Stimulated activated CD4-positive, alpha-beta T cell treated with anti-CD3 and anti-CD28 coated beads, Interleukin-1b, Interleukin-23, amount 100 ng/mL, for 1 hour (primary cell): ENCODE measurements at places on chromosomes 5 and 9.

DNA sequence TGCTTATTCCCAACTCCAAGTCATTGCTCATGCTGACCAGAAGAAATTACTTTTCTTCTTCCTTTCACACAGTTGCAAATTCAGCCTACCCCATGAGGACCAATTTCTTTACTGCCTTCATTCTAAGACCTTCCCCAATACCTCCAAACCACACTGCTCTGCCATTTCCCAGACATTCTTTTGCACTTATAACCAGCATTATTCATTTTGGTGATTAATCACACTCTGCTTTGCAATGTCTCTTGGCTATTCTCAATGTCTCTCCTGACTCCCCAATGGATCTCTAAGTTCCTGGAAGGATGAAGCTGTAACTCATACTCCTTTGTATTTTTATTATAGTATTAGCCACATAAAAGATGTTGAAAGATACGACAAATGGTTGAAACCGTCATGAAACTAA is 105.7 kb upstream of the RANBP3L start:
- DNase-seq, result no peak

GRCh38 chr9:14303100-14303499 is 10.8 kb downstream of the NFIB start:
- DNase-seq, result no peak

GRCh38 chr9:928363-929042 is 48.0 kb upstream of the DMRT3 start:
- DNase-seq, result no peak

- no peak for DNase-seq
These were observed 54.8 kb downstream of the SLC22A5 start for GRCh38 chr5:132424167-132424880.

DNA sequence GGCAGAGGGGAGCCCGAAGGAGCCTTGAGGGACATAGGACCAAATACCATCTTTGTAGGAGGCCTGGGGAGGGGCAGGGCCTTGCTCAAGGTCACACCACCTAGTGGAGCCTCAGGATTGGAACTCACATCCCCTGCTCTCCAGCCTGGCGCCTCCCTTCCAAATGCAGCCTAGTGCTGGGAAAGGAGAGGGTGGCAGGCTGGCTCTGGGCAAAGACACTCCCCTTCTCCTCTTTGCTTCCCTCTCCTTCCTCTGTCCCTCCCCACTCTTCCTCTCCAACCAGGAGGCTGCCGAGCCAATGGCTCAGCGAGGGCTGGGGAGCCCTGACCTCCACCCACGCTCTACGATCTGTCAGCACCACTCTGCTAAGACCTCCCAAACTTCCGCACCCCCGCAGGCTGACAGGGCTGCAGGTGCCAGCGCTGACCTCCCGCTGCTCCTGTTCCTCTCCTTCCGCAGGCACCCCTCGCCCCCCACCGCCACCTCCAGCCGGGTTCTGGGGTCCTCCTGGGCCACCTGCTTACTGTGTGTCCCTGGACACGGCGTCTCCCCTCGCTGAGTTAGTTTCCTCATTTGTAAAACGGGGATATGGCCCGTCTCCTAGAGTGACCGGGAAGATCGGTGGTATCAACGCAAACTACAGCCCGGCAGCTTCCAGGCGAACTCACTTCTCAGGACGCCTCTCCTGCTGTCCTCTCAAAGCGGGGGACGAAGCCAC is 52.9 kb downstream of the C9orf50 start:
- no peak for DNase-seq

- no peak for DNase-seq
These were observed 106.7 kb downstream of the ZNF462 start for GRCh38 chr9:106969696-106970095.

DNA sequence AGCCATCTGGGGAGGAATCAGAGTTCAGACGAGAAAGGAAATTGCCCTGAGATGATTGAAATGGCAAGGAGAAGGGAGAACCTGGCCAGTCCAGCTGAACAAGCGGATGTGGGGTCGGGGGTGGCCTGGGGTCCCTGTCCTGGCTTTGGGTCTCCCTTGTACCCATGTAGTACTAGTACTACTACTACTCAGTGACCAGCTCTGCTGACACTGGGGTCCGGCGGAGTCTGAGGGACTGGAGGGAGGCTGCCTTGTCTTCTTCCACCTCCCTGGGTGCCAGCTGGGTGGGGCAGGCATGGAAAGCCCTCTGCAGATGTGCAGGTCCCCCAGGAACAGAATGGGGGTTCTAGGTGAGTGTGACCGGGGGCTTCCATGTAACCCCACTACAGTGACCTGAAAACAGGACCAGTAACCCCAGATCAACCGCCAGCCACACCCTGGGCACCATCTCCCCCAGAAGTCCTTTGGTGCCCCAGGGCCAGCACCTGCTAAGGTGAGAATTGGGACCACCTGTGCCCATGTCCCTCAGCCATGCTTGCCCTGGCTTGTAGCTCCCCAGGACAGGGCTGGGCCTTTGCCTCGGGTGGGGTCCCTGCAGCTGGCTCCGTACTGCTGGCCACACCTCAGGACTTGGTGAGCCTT is 89.1 kb upstream of the COL5A1 start:
- DNase-seq, result no peak

- DNase-seq, result no peak
These were observed 26.3 kb downstream of the SREK1 start for GRCh38 chr5:66170195-66170919.

DNA sequence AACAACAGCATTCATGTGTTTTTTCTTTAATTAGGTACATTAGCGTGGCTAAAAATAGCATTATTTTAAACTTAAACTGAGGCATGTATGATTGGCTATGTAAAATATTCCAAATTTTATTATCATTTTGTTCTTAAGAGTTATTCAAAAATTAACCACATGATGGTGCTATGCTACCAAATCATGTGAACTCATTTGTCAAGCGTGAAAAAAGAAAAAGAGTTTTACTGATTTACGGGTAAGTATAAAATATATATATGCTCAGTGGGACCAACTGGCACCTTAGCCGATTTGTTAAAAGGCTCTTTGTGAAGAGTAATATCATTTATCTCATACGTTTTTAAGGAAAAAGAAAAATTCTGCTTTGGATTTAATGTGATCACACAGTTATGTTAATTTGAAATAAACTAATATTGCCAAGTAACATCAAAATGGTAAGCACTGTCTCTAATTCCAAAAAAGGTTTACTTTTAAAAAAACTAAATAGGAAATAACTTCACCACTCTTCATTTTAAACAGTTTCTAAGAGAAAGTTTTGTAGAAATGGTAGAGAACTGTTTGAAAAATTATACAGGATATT is 1042.3 kb downstream of the CDH12 start:
- DNase-seq, result no peak
